ENCODE measurements at places on chromosomes 2 and 18. TPM values are rescaled to one million over a fixed set of nuclear protein-coding genes. Genes with fewer than 3 reads are reported as not detected.

CYP26B1 gene
- 4.0 TPM for total RNA-seq

RAD51AP2 gene
- 0.05 TPM for total RNA-seq

EMILIN2 gene
- total RNA-seq = 38.4 TPM

KIF5C gene
- total RNA-seq = 4.3 TPM

SERPINB5 gene
- total RNA-seq = not detected

IL1R2 gene
- total RNA-seq = 0.15 TPM

CAPN13 gene
- 2.5 TPM for total RNA-seq
